Nephron progenitor cell (in vitro differentiated cells): ENCODE measurements at places on chromosomes 5 and 9.

GRCh38 chr5:4420681-4421080 is 719.4 kb upstream of the ADAMTS16 start:
- no peak for DNase-seq

GRCh38 chr5:151662805-151663204 is 23.9 kb downstream of the SPARC start:
- no peak for DNase-seq

- no peak for DNase-seq
Observed at GRCh38 chr5:9619331-9620092, 10.6 kb downstream of the TAS2R1 start.

DNA sequence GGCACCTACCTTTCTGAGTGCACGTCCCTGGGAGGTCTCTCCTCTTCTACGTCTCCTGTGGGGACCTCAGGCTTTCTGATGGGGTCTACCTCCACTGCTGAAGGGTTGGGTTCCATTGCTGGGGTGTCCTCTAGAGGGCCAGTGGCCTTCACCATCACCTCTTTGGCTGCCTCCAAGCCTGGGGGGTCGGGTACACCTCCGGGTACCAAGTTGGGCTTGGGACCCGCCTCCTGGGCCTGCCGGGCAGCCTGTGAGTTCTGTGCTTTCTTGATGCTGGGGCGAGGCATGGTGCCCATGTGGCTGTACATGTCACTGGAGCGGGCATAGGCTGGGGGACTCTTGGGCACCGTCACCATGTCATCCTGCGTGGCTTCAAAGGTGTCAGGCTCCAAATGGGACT is 4.5 kb downstream of the SH2D3C start:
- no peak for DNase-seq

- DNase-seq, result peak; percentile 11
Observed at GRCh38 chr5:127562252-127562651, 44.8 kb downstream of the PRRC1 start.

DNA sequence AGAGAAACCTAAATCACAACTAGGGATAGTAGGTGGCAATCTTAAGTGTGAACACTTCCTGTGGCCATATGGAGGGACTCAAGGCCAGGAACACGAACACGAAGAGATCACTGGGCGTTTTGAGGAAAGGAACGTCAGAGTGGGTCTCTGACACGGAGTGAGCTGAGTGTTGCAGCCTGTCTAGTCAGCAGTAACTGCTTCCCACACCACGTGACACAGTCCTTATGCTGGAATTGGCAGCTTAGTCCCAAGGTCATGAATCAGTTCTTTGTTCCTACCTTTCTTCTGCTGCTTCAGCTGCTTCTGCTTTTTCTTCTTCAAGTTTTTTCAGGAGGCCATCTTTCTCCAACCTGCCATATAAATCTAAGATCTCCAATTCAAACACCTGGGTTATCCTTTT is 18.2 kb downstream of the SPACA9 start:
- no peak for DNase-seq

GRCh38 chr5:131224387-131225201 is 39.3 kb upstream of the CDC42SE2 start:
- DNase-seq, result no peak

DNA sequence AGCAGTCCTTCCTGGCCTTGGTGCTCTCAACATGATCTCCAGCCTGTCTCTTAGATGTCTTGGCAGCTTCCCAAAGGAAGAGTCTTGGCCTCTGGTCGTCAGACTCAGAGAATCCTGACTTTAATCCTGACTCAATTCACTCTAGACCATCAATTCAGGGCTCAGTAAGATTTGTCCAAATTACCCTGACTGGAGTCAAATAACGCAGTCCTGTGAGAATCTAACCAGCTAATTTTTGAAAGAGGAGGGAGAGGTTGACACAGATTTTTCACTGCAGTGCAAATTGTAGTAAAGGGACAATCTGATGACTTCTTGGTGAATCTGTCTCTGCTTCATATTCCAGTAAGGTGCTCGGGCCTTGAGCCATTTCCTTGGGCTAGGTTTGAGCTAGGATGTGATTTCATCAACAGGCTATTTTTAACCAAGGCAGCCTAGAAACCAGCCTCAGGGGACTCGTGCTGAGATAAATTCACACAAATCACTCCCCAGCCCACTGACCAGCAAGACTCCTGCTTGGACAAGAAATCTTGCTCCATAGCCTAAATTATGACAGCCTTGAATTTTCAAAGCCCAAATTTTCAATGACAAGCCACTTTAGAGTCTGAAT is 257.4 kb downstream of the ENC1 start:
- DNase-seq, result peak; percentile 15

DNA sequence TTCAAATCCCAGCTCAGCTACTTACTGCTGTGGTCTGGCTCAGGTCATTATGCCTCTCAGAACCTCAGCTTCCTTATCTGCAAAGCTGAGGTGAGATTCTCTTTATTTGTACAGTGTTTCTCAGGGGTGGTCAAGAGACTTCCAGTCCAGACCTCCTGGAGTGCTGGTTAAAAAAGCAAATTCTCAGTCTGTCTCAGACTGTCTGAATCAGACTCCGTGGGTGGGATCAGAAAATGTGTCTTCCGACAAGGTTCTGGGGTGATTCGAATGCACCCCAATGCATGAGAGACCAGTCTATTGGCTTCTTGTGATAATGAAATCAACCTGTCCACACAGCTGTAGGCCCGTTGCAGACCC is 137.7 kb upstream of the SMIM23 start:
- DNase-seq, result no peak

GRCh38 chr5:82349652-82350051 is 71.5 kb upstream of the RPS23 start:
- DNase-seq, result peak; percentile 51

DNA sequence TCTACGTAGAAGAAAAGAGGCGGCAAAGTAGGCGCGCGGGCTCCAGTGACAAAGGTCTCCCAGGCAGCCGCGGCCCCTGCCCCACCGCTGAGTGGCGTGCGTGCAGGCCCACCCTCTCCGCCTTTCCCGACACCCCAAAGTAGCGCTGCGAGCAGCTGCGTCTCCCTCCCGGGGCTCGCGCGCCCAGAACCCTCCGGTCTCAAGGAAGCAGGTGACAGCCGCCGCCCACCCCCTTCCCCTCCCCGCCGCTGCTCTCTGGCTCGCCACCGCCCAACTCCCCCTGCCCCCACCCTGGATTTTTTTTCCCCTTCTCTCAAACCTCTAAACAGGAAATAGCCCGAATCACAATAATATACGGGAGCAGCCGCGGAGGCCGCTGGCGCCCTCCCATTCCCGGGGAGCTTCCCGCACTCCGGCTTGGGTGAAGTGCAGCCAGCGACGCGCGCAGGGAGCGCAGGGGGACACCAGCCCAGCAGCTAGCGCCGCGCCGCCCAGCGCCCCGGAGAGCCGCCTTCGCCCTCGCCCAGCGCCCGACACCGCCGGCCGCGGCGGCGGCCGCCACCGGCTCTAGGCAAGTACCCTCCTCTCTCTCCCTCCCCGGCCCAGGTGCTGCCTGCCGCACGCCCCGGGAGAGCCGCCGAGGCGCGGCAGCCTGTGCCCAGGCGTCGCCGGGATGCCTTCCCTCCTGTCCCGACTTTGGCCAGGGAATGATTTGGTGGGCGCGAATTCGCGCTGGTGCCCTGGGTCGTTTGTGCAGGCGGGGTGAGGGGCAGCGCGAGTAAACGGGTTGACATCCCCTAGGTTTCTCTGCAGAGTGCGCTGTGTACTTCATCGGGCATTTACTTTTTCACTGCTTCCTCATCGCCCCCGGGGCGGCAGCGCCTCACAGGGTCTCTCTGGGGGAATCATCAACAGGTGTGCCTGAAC is 52.7 kb upstream of the TJP2 start:
- peak; percentile 71 for DNase-seq

DNA sequence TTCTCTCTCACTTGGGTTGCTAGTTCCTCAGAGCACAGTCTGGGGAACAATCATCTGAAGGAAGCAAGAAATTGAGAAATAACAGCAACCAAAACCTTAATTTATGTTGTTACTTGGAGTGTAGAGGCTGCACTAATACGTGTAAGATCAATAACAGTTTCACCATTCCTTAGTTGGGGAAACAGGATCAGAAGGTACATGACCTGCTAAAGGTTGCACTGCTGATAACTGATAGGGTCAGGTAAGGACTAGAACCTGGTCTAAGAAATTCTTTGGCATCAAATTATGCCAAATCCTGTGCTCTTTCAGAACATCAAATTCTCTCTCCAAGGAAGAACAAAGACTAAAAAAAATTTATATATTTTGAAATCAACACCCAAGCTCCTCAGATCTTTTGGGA is 278.6 kb upstream of the C9orf72 start:
- DNase-seq, result no peak

DNA sequence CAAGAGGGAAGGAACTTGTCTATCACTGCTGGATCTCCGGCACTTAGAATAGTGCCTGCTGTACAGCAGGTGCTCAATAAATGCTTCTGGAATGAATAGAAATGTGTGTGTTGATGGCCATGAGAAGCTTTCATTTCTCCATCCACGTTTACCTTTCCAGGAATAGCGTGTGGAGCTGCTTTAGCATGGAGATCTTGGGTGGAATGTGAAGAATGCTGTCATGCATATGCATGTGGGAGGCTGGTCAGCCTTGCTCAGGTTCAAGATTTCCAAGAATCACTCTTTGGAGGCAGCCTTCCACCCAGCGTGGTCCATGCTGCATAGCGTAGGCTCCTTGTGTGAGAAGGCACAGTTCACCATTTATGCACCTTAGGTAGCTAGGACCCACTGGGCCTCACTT is 19.2 kb downstream of the COL15A1 start:
- no peak for DNase-seq

DNA sequence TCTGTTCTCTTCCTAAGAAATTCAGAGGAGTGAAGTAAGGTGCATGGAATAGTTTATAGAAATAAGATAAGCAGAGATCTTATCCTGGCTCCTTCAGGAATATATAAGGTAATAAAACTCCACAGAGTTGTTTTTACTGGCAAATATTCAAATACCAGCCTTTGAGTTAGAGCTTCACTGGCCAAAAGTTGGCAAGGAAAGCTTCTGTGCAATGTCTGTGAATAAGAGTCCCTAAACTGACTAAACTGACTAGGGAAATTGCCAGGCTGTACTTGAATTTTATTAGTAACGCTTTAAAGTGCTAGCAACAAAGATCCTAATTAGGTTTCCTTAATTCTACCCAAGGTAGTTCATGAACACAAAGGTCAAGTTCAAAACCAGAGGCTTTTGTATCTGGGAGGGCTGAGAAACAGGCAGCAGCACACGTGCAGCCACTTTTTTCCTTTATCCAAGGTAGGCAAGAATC is 131.1 kb upstream of the MPDZ start:
- no peak for DNase-seq

DNA sequence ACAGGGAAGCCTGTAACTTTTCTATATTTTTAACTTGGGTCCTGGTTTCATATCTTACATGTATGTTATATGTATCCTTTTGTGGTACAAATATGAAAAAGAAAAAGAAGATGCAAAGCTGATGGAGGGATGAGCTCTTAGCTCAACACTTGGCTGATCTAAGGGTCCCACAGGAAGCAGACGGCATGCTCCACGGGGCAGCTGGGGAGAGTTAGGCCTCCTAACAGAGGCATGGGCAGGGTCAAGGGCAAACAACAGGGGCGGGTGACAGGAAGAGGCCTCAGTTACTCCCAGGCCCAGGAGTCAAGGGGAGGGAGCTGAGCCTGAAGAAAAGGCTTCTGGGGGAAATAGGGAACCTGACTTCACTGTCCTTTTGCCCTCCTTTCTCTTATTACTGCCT is 287.2 kb downstream of the ZSWIM6 start:
- DNase-seq, result no peak

GRCh38 chr9:69044240-69045219 is 9.0 kb downstream of the FXN start:
- DNase-seq, result peak; percentile 36

DNA sequence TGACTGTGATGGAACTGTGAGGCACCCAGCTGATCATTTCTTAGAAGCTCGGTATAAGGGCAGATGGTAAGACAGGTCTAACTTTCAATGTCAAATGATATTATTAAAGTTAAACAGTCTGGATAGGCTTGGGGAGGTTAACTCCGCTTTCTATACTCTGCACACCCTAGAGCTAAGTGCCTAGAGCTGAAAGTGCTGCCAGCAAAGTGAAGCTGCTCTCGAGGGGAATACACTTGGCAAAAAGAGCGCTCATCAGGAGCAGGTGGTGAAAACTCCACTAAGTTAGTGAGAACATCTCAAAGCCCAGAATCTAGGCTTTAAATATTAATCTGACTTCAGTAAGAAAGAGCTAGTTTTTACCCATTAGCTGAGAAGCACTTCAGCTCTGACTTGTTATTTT is 349.6 kb upstream of the SLC30A5 start:
- no peak for DNase-seq

GRCh38 chr5:62578540-62578939 is at the start of gene LRRC70:
TSS of gene LRRC70 (plus strand) at chr5:62578819. CDS start at chr5:62579439, 620 bp downstream.
- DNase-seq, result peak; percentile 7

DNA sequence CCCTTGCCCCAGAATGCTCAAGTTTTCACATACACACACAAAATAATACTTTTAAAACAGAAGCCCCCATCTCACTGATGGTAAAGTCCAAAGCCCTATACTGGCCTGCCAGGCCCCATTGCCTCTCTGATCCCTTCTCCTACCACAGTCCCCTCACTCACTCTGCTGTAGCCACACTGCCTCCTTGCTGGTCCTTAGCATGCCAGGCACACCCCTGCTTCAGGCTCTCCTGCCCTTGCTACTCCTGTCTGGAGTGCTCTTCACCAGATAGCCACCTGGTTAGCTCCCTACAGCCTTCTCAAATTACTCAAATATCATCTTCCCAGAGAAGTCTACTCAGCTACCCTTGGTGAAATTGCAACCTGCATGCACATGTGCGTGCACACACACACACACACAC is 177.5 kb downstream of the C5orf15 start:
- DNase-seq, result no peak

GRCh38 chr5:170353011-170353761 is 36.0 kb downstream of the KCNMB1 start:
- DNase-seq, result no peak

GRCh38 chr9:126615245-126615790 is 1.6 kb downstream of the LMX1B start:
- DNase-seq, result peak; percentile 54

DNA sequence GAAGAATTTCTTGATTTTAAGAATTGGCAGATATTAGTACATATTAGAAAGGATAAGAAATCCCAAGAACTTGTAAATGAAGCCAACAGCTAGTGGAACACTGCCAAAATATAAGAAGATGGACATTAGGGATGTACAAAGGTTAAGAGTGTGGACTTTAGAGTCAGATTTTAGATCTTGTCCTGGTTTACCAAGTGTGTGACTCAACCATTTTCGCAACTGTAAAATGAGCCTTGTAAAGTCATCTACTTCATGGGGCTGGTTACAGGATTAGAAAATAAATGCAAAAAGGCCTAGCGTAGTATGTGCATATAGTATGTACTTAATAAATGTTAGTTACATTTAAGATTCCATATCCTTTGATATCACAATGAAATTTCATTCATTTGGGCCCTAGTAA is 260.0 kb downstream of the RAB3C start:
- DNase-seq, result no peak
